ENCODE measurements at places on chromosomes 6 and 20. TPM values are rescaled to one million over a fixed set of nuclear protein-coding genes. Genes with fewer than 3 reads are reported as not detected.

DNA sequence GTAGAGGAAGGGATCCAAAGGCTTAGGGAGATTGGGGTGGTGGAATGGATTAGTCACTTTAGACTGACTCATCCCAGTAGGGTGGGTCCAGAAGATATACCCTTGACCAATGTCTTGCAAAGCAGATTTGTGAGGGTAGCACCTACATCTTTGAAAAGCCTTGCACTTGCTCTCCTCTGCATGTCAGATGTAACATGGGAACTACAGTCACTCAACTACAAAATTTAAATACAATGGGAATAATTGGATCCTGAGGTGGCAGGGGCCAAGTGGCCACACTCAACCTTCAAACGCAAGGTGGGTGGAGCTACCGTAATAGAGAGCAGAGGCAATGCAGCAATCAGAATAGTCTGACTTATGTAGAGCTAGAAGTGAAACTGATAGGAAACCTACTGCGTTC, 71.2 kb downstream of the ME1 start:
- no peak for DNase-seq
- no peaks in the 10 kb centered on the region for H3K4me1 ChIP-seq
- no peaks in the 10 kb centered on the region for H3K36me3 ChIP-seq
- no peak overlapping the region for H3K4me3 ChIP-seq
- H3K27me3 ChIP-seq: no peaks in the 10 kb centered on the region

DNA sequence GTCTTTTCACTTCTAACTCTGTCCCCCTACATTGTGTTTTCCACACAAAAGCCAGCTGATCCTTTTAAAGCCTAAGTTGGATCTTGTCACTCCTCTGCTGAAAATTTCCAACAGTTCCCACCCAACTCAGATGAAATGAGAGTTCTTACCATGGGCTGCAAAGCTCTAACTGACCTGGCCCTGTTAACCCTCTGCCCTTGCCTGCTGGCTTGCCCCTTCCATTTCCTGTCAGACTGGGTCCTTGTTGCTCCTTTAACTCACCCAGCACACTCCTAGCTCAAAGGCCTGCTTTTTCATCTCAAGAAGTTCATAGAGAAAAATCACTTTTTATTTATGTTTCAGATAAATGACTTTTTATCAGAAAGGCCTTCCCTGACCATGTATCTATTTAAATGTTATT, 66.5 kb upstream of the HEY2 start:
- DNase-seq: no peak
- peaks cover 29% of the 10 kb centered on the region for H3K27me3 ChIP-seq
- H3K4me1 ChIP-seq: peaks cover 3% of the 10 kb centered on the region
- no peaks in the 10 kb centered on the region for H3K36me3 ChIP-seq
- H3K4me3 ChIP-seq: no peak overlapping the region

Gene SYNJ2
- 24.3 TPM for total RNA-seq

Gene NKAIN4
- total RNA-seq: not detected

Gene WFDC2
- not detected for total RNA-seq

Data from activated CD4-positive, alpha-beta T cell treated with anti-CD3 and anti-CD28 coated beads, Interleukin-2, amount 10 ng/mL, durations not matched to agents 24 days and 14 days (primary cell).